Activated CD8-positive, alpha-beta memory T cell treated with anti-CD3 and anti-CD28 coated beads for 24 hours (primary cell): ENCODE measurements at places on chromosomes 13 and 19.

GRCh38 chr19:3373971-3374368, 7.6 kb downstream of the NFIC start:
- DNase-seq = no peak

GRCh38 chr13:31162151-31163008, 676 bp upstream of the HSPH1 start:
- peak; percentile 99 for DNase-seq

DNA sequence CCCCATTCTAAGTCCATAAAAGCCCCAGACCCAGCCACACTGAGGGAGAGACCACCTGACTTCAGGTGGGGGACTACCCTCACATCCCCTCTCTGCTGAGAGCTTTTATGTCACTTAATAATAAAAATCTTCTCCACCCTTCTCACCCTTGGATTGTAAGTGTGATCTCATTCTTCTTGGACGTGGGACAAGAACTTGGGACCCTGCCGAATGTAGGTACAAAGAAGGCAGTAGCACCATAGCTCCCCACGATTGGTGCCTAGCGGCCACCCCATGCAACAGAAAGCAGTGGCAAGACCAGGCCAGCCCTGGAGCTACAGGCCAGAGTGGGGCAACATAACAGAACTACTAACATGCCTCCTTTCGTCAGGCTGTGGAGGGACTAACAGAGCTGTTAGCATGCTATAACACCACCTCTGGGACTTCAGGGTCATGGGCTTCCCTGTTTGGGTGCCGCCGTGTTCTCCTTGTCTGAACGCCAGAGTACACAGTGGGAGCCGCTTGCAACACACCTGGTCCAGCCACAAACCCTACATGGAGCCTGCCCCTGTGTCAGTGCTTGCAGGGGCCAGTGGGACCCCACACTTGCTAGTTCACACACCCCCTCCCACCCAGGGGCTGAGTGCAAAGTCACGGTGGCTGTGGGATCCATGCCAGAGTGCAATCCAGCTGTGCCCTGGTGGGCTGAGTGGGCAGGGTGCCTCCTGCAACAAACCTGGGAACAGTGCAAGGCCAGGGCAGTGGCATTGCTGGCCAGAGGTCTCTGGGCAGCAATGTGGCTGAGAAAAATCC, 5.2 kb upstream of the FBXO17 start:
- no peak for DNase-seq

DNA sequence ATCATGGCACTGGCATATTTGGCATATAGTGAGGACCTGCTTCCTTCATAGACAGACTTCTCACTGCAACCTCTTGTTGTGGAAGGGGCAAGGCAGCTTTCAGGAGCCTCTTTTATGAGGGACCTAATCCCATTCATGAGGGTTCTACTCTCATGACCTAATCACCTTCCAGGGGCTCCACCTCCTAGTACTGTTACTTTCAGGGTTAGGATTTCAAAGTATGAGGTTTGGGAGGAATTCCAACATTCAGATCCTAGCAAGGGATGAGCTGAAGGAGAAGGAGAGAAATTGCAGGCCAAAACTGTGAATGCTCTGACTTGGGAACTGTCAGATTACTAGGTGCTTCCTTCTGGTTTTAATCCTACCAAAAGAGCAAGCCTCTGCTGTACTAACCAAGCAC, 87.8 kb downstream of the LMO7 start:
- no peak for DNase-seq

DNA sequence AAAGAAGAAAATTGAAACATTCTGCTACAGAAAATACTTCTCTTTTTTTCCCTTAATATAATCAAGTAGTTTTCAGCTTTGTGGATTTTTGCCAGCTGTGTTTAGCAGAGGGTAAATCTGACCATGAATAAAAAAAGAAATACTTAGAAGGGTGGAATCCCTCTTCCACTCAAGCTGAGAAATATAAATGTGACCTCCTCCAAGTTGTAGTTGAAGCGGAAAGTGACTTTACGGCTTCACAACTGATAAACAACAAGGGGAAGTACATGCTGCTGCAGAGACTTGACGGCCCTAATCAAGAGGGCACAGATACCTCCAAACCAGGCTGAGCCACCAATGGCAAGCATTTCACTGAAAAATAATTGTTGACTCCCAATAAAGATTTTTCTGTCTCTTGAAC, 785.0 kb downstream of the SLITRK5 start:
- DNase-seq = no peak

DNA sequence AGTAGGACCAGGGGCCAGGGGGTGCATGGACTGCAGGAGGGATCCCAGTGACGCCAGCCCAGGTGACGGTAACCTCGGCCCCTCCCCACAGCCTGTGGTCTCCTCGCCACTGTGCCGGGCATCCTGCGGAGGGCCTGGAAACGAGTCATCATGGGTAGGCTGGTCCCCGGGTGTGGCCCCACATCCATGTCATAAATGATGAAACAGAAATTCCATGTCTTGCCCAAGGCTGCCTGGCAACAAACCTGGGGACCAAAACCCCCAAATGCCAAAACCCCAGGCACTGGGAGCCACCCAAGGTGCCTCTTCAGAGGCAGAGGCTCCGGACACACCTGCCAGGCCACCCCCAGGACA, 20.9 kb downstream of the MAP2K2 start:
- DNase-seq = no peak

DNA sequence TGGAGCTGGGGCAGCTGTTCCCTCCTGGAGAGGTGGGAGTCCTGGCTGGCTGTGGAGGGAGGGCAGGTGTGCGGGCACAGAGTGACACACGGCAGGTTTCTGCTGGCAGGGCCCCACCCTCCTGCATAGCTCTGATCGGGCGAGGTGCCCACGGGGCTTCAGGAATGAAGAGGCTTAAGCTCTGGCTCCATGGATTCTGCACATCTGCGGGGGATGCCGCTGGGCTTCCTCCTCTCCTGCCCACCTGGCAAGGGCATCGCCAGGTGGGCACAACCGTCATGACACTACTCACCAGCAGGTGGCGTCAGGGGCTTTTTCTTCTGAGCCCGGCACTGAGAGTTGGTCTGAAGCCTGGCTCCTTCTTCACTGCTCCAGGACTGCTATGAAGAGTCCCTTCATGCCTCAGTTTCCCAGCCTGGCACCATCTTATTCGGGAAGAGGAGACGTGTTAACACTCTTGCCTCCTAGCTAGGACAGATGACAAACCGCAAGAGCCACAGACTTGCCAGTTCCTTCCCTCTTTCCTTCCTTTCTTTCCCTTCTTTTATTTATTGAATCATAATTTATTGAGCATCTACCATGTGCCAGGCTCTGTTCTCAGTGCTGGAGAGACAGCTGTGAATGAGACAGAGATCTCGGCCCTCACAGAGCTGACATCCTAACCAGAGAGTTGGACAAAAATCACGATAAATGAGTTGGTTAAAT, 15.2 kb upstream of the PAK4 start:
- peak; percentile 87 for DNase-seq
